ENCODE measurements at places on chromosomes 1 and 21.

DNA sequence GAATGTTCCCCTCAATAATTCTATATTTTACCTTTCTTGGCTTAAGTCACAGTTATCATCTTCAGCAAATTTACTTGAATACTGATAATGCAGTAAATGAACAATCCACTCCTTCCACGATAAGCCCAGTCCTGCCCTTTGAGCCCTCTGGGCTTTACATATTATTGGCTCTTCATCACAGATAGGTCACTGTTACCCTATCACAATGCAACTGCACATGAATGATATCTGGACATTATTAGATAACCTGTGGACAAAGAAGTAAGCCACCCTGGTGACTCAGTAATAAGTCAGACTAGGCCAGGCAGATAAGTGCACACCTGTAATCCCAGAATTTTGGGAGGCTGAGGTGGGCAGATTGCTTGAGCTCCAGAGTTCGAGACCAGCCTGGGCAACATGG is 69.4 kb downstream of the SPATA6 start:
- DNase-seq = no peak

DNA sequence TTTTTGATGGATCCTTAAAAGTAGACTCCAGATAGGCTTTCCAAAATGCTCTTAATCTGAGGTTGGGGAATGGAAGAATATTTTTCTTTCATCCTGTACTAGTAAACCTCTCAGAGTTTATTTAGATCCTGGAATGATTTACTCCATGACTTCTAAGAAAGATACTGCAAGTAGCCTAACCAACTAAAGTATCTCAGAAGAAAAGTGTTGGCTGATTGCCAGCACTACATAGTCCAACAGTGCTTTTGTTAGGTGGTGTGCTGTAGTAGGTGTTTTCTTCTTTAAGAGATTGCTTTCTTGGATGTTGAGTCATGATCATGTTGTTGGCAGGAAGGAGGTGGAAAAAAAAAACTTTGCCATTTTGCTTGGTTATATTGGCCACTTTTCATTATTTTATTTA is 119.8 kb downstream of the OSBPL9 start:
- no peak for DNase-seq

DNA sequence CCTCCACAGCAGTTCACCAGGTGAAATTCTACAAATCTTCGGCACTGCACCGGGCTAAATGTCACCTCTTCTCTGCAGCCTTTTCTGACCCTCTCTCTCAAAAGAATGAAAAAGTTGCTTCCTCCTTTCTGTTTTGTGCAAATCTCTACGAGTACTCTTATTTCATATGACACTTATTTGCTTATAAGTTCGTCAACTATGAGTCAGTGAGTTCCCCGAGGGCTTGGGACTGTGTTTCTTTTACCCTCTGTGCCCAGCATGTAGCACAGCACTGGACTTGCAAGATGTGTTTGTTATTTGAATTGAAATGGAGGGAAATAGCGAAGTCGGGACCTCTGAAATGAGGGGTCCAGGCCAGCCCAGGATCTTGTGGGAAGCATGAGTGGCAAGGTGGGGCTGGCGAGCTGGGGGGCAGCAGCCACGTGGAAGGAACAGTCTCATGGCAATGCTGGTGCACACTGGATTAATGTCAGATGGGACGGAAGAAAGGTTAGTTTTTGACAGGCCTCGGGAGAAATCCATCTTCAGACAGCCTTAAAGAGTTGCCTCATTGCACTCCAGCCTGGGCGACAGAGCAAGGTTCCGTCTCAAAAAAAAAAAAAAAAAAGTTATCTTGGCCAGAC is 6.2 kb downstream of the SLC6A9 start:
- no peak for DNase-seq

GRCh38 chr1:53896635-53897229 is 2.7 kb downstream of the DIO1 start:
- DNase-seq = no peak

- no peak for DNase-seq
Measured at GRCh38 chr1:178282949-178283367, 189.1 kb downstream of the RASAL2 start.
